ENCODE measurements at places on chromosomes 11 and 22. TPM values are rescaled to one million over a fixed set of nuclear protein-coding genes. Genes with fewer than 3 reads are reported as not detected.

The CALCB gene
- total RNA-seq = not detected

The GAB2 gene
- 10.0 TPM for total RNA-seq

The IL10RA gene
- total RNA-seq = 0.41 TPM

The KRTAP5-11 gene
- not detected for total RNA-seq

The MED17 gene
- 52.4 TPM for total RNA-seq

The EWSR1 gene
- 272 TPM for total RNA-seq

DNA sequence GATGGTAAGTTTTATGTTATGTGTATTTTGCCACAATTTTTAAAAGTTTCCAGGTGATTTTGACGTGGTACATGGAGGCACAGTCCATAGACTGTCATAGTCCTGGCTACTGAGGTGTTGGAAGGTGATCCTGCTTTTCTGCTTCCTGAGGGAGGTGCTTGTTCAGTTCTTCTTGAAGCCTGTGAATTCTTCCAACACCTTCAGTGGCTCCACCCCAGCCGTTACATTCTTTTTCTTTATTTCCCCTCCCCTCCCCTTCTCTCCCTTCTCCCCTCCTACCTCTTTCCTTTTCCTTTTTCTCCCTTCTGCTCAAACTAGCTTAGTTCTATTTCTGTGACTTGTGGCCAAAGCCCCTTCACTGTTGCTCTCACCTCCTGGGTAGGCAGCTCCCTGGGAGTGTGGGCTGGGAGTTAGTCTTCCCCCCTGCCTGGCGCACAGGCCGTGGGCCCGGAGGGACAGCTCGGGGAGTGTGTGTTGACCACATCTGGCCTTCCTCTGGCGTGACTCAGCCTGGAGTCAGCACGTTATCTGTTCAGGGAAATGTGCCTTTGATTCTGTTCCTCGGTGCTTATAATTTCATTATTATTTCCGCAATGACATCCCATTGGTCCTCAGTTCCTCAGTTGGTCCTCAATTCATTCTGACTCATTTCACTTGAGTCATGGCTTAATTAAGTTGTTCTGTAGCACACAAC, 566.2 kb downstream of the TBC1D22A start:
- no peaks in the 10 kb centered on the region for H3K36me3 ChIP-seq
- no peak for DNase-seq
- no peak overlapping the region for H3K4me3 ChIP-seq
- peak overlapping the region; percentile 24 for H3K27ac ChIP-seq
- peaks cover 13% of the 10 kb centered on the region for H3K4me1 ChIP-seq

DNA sequence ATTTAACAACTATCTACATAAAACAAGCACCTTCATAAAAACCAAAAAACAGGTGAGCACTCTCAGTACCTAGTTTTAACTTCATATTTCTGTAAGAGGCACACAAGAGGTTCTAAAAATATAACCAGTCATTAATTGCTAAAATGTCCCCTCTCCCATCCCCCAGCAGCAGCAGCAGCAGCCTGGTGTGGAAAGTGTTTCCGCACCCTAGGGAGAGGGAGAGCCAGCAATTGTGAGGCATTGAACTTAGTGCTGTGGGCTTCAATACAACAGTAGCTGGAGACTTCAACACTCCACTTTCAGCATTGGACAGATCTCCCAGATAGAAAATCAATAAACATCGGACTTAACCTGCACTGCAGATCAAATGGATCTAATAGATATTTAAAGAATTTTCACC, 1158.5 kb downstream of the JRKL start:
- no peak for DNase-seq
- H3K27me3 ChIP-seq = no peaks in the 10 kb centered on the region

DNA sequence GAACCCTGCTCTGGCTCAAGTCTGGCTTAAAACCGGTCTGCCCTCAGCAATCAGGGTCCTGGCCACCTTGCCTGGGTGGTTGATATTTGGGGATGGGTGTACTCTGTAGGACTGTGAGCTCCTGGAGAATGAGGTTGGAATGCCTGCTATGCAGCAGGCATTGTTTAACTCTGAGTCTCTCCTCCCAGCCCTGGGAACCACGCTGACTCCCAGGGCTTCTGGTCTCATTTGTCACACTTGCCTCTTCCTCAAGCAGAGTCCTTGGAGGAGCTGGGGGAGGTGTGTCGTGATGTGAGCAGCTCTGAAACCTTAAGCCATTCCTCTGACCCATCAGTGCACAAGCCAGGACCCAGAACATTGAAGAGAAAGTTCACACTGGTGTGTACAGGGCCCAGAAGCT, 340.1 kb downstream of the MN1 start:
- no peaks in the 10 kb centered on the region for H3K36me3 ChIP-seq
- H3K27me3 ChIP-seq = no peaks in the 10 kb centered on the region
- no peak overlapping the region for H3K27ac ChIP-seq
- H3K4me3 ChIP-seq = no peak overlapping the region
- H3K4me1 ChIP-seq = no peaks in the 10 kb centered on the region
- DNase-seq = no peak

DNA sequence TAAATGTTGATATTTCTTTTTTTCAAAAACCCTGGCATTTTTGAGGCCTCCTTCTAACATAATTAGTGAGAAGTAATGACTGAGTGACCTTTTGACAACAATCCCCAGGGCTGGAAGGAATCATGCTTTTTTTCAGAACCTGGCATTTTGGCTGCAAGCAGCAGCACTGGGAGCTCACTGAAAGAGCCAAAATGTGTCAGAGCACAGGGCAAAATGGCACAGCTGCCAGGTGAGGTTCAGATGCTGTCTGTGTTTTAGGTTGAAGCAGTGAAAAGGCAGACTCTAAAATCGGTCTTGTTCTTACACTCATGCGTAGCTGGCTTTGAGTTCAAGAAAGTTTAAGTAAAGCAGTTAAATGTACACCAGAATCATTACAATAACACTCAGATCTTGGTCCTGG, 1063.8 kb downstream of the DLG2 start:
- no peaks in the 10 kb centered on the region for H3K27me3 ChIP-seq
- no peaks in the 10 kb centered on the region for H3K4me1 ChIP-seq
- no peak for DNase-seq
- H3K27ac ChIP-seq = no peak overlapping the region

GRCh38 chr11:120819437-120820365, 204.2 kb upstream of the TBCEL start:
- no peak overlapping the region for H3K27ac ChIP-seq
- H3K4me3 ChIP-seq = no peak overlapping the region
- H3K27me3 ChIP-seq = peaks cover 10% of the 10 kb centered on the region
- H3K4me1 ChIP-seq = peaks cover 4% of the 10 kb centered on the region

- H3K27me3 ChIP-seq = no peaks in the 10 kb centered on the region
- H3K4me1 ChIP-seq = no peaks in the 10 kb centered on the region
- no peak for DNase-seq
- no peak overlapping the region for H3K27ac ChIP-seq
- no peaks in the 10 kb centered on the region for H3K36me3 ChIP-seq
These were observed 711.6 kb downstream of the METTL15 start for GRCh38 chr11:28819741-28820140.

- H3K36me3 ChIP-seq = no peaks in the 10 kb centered on the region
- peak overlapping the region; percentile 93 for H3K27ac ChIP-seq
- peak overlapping the region; percentile 74 for H3K4me3 ChIP-seq
- no peaks in the 10 kb centered on the region for H3K27me3 ChIP-seq
These were observed 11.3 kb upstream of the TREH start for GRCh38 chr11:118690553-118691304.

GRCh38 chr22:23856721-23857605, 712 bp upstream of the SLC2A11 start:
- no peaks in the 10 kb centered on the region for H3K27me3 ChIP-seq
- H3K4me1 ChIP-seq = peaks cover 7% of the 10 kb centered on the region
- H3K4me3 ChIP-seq = peak overlapping the region; percentile 74
- H3K36me3 ChIP-seq = no peaks in the 10 kb centered on the region

DNA sequence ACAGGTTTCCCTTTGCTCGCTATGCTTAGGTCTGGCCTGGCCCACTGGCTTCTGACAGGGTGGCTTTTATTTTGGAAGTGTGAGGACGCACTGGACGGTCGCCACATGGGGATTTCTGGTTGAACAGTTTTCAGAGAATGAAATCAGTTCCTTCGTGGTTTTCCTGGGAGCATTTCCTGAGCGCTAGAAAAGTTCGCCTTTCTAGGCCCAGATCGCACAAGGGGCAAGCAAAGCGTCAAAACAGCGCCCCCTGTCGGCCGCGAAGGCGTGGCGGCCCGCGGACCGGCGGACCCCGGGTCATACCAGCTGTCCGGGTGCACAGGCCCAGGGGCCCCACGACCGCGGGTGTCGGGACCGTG, 12.7 kb upstream of the CYP2R1 start:
- no peak for DNase-seq
- H3K27me3 ChIP-seq = peaks cover 3% of the 10 kb centered on the region
- H3K36me3 ChIP-seq = no peaks in the 10 kb centered on the region
- peak overlapping the region; percentile 48 for H3K27ac ChIP-seq
- H3K4me3 ChIP-seq = peak overlapping the region; percentile 76

DNA sequence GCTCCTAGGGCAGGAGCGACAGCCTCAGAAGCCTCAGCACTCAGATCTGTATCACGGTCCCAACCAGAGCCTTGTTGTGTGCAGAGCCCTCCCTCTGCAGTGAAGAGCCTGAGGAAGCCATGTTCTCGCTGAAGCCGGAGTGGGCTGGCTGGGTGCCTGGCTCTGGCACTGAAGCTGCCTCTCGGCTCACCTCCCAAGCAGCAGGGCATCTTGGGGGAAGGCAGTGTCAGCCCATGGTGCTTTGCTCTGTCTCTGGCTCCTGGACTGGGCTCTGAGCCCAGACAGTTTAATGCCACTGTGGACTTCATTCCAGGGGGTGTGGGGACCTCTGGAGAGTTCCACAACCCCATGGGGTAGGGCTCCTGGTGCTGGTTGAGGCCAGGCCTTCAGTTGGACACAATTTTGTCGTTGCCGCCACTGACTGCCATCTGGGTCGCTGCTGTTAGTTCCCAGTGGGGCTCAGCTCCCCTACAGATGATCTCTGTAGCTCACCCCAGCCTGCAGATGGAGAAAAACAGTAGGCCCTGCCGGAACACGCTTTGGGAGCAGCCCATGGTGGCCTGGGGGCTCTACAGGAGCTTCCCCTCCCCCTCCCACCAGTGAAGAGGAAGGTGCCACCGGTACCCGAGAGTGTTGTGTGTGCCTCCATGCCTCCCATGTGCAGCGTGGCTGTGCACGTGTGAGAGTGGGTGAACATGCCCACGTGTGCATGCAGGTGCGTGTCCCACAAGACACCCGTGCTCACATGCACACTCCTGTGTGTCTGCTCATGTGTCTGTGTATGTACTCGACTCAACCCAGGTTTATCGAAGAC, 86.5 kb upstream of the B3GAT1 start:
- H3K36me3 ChIP-seq = no peaks in the 10 kb centered on the region
- H3K4me1 ChIP-seq = no peaks in the 10 kb centered on the region
- H3K27ac ChIP-seq = no peak overlapping the region
- H3K27me3 ChIP-seq = no peaks in the 10 kb centered on the region

DNA sequence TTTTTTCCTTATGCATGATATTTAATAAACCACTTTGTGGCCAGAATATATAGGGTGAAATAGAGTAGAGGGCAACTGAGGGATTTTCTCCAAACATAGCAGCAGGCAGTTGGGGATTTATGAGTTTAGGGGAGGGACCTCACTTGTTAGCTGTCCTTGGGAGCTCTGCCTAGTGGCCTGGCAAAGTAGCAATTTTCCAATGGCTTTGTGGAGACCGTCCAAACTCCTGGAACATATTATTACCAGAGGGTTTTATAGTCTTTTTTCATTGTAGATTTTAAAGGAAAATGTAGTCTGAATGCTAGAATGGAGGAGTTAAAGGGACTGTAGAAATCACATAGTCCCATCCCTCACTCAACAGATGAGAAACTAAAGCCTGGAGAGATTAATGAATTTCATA, 32.3 kb downstream of the AMOTL1 start:
- 0 out of 2 replicates have a peak, but pooled peaks cover 1% of the 10 kb centered on the region for H3K27me3 ChIP-seq
- no peaks in the 10 kb centered on the region for H3K36me3 ChIP-seq
- peaks cover 1% of the 10 kb centered on the region for H3K4me1 ChIP-seq
- H3K27ac ChIP-seq = no peak overlapping the region
- DNase-seq = no peak

- no peak overlapping the region for H3K4me3 ChIP-seq
- H3K4me1 ChIP-seq = no peaks in the 10 kb centered on the region
- no peak overlapping the region for H3K27ac ChIP-seq
- peaks cover 27% of the 10 kb centered on the region for H3K27me3 ChIP-seq
- H3K36me3 ChIP-seq = 0 out of 2 replicates have a peak, but pooled peaks cover 2% of the 10 kb centered on the region
These were observed 173.4 kb downstream of the NCAM1 start for GRCh38 chr11:113134626-113135025.

GRCh38 chr11:4636962-4637661, at the start of gene OR51D1:
Gene OR51D1, plus strand, starts transcription at chr11:4637477. Its CDS starts 2,314 bp downstream, at chr11:4639791.
- DNase-seq = peak; percentile 75
- no peak within 1 kb of the TSS for H3K27ac ChIP-seq
- no peaks in the 10 kb centered on the region for H3K36me3 ChIP-seq
- H3K4me3 ChIP-seq = no peak within 1 kb of the TSS
- peaks cover 6% of the 10 kb centered on the region for H3K27me3 ChIP-seq

DNA sequence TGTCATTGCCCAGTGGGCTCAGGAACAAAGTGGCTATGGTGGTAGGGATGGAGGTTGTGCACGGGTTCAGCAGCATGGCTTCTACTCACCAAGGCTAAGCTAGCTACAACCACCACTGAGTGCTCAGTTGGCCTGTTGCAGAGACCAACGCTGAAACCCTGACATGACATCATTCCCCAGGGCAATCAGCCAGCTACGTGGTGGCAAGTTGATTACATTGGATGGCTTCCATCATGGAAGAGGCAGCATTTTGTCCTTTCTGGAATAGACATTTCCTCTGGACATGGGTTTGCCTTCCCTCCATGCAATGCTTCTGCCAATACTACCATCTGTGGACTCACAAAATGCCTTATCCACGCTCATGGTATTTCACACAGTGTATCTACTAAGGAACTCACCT, 634.3 kb downstream of the OPCML start:
- H3K27me3 ChIP-seq = no peaks in the 10 kb centered on the region
- H3K4me1 ChIP-seq = no peaks in the 10 kb centered on the region
- H3K27ac ChIP-seq = no peak overlapping the region
- no peak overlapping the region for H3K4me3 ChIP-seq

DNA sequence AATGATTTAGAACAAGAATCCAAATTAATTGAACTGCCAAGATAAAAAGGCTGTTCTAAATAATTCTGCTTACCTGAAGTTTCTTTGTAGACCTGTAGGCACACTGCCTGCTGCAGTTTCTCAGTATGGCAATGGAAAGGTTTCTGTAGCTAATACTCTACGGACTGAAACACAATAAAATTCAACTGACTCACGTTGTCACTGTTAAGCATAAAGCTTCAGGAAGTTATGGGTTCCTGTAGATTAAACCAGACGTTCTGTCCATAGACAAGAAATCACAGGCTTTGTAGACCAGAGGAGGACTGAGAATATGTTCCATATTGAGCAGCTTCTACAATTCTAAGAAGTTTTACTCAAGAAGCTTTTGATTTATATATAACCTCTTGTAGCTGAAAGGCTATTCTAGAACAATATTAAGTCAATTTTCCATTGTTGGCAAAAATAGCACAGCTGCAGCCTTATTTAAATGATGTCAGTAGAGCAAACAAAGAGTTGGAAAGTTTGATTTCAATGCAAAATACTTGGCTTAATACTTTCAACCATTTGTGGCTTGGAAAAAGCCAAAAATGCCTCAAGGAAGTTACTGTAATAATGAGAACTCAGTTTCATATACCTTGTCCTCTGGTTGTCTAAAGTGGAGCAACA, at the start of gene GLYATL2:
GLYATL2 (minus strand) TSS at position 344 of the 645 bp plus-strand sequence. CDS start 5,092 bp downstream, outside the sequence.
- H3K4me1 ChIP-seq = no peaks in the 10 kb centered on the region
- no peaks in the 10 kb centered on the region for H3K36me3 ChIP-seq
- H3K27me3 ChIP-seq = no peaks in the 10 kb centered on the region
- H3K4me3 ChIP-seq = no peak within 1 kb of the TSS
